Activated T-helper 2 cell treated with anti-CD3 and anti-CD28 coated beads, Interferon-gamma antibody, Interleukin-2, Interleukin-4, amounts not matched to agents 10 μg/mL and 5 μg/mL and 100 μg/mL, durations not matched to agents 14 hours and 24 hours and 36 hours (primary cell): ENCODE measurements at places on chromosomes 12 and 14. TPM values are rescaled to one million over a fixed set of nuclear protein-coding genes. Genes with fewer than 3 reads are reported as not detected.

- no peaks in the 10 kb centered on the region for H3K36me3 ChIP-seq
- DNase-seq = no peak
- H3K27ac ChIP-seq = no peak overlapping the region
- peaks cover 4% of the 10 kb centered on the region for H3K4me1 ChIP-seq
- peaks cover 23% of the 10 kb centered on the region for H3K27me3 ChIP-seq
These were observed 14.5 kb downstream of the CYP46A1 start for GRCh38 chr14:99698642-99699041.

GRCh38 chr12:115338566-115339294, 654.8 kb upstream of the TBX3 start:
- H3K27ac ChIP-seq = no peak overlapping the region
- no peak for DNase-seq
- no peaks in the 10 kb centered on the region for H3K27me3 ChIP-seq
- no peaks in the 10 kb centered on the region for H3K4me1 ChIP-seq

GRCh38 chr12:31518680-31519227, 72.2 kb downstream of the DENND5B start:
- no peak overlapping the region for H3K4me3 ChIP-seq
- H3K36me3 ChIP-seq = no peaks in the 10 kb centered on the region
- no peak overlapping the region for H3K27ac ChIP-seq
- peaks cover 3% of the 10 kb centered on the region for H3K27me3 ChIP-seq
- no peak for DNase-seq

DNA sequence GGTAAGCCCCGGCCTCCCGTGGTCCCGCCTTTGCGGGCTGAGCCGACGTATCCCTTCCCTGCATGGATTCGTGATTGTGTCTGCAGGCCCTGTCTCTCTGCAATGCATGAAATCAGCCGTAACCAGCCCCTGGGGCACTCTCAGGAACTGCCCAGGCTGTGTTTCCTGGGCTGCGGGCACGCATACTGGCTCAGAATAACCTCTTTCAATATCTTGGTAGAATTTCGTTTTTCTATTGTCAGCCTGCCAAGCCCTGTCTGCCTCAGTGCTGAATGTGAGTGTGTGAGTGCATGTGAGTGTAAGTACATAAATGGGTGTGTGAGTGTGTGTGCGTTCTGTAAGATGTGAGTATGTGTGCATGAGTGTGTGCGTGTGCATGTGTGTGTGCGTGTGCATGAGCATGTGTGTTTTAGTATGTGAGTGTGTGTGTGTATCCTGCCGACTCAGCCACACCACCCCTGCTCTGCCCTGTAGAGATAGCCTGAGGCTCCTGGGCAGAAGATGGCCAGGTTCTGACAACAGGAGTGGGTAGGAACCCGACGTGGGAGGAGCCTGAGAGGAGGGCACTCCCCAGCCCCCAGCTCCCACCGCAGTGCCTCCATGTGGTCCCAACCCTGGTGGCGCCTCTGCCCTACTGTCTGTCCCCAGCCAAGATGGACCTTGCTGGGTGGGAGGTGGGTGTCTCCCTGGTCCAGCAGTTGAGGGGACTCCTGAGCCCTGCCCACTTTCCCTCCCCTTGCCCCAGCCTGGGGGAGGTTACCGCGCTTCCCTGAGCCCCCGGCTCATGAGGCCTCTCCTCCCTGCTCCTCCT, 268.8 kb downstream of the ADGRD1 start:
- H3K27me3 ChIP-seq = peaks cover 5% of the 10 kb centered on the region
- no peaks in the 10 kb centered on the region for H3K36me3 ChIP-seq
- H3K4me3 ChIP-seq = no peak overlapping the region
- peaks cover 4% of the 10 kb centered on the region for H3K4me1 ChIP-seq

- no peak overlapping the region for H3K27ac ChIP-seq
- no peak overlapping the region for H3K4me3 ChIP-seq
- peaks cover 9% of the 10 kb centered on the region for H3K4me1 ChIP-seq
- H3K27me3 ChIP-seq = no peaks in the 10 kb centered on the region
- H3K36me3 ChIP-seq = no peaks in the 10 kb centered on the region
- no peak for DNase-seq
These were observed 368.6 kb downstream of the DAD1 start for GRCh38 chr14:22220427-22220826.

The PIWIL1 gene
- not detected in 2 replicates for total RNA-seq

The ADAM21 gene
- not detected in 2 replicates for total RNA-seq

The PTCSC3 gene
- not detected in 2 replicates for total RNA-seq

The TAS2R10 gene
- total RNA-seq = not detected in 2 replicates
